ENCODE measurements at places on chromosomes 7 and 10. TPM values are rescaled to one million over a fixed set of nuclear protein-coding genes. Genes with fewer than 3 reads are reported as not detected.

DNA sequence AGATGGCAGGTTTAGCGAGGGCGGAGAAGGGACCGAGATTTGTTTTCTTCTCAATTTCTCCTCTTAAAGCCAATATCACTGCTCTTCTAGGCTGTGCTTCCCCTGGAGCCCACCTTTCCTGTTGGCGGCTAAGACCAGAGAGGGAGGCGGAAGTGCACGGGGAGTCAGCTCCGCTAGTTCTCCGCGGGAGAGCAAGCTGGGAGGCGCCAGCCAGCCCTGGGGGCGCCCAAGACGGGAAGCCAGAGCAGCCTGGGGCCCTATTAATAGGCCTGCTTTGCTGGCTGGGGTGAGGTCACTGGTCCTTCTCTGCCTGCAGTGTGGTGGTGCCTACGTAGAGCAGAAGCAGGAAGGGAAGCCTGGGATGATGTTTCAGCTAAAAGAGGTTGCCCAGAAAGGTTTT is 61.6 kb downstream of the LSM5 start:
- no peak for DNase-seq

CCDC172 gene
- not detected for total RNA-seq

DNA sequence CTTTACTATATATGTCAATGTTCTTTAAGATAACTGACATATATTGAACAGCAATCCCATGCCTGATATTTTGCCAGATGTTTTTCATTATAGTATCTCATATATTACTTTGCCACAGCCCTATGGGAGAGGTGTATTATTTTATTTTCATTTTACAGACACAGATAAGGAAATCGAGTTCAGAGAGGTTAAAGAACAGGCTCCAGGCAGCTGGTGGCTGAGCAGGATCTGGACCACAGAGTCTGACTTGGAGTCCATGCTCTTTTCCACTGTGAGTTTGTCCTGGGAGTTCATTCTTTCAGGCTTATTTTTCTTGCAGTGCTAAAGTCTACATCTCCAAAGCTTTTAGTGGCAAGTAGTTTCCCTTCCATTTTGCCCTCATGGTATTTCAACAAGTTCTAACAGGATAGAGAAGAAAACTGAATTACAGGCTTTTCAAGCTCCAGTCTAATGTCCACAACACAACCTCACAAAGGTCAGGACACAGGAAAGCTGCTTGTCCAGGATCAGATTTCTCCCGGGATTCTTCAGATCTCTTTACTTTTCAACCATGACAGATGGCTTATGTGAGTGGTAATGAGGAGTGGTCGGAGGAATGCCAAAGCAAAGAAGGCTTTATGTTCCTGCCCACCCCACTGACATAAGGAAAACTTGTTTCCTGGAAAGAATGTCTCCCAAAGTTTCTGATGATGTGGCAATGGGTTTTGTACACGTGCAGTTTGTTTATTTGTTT is 13.1 kb upstream of the SLC35B4 start:
- DNase-seq, result no peak

DNA sequence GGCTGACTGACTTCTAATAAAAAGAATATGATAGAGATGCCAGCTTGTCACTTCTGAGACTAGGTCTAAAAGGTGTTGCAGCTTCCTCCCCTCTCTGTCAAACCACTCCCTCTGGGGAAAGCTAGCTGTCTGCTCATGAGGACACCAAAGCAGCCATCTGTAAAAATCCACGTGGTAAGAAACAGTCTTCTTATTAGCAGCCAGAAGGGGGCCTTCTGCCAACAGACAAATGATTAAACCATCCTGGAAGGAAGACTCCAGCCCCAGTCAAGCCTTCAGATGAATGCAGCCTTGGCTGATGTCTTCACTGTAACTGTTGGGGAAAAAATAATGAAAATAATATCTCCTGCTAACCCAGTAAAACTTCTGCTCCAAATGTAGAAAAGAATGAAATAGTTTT is 41.9 kb upstream of the DAGLB start:
- no peak for DNase-seq

- DNase-seq, result no peak
These were observed 406.9 kb downstream of the DGKB start for GRCh38 chr7:14495633-14496032.

GRCh38 chr10:130363051-130363450 is 226.9 kb downstream of the GLRX3 start:
- DNase-seq, result no peak

NODAL gene
- total RNA-seq, result not detected

DNA sequence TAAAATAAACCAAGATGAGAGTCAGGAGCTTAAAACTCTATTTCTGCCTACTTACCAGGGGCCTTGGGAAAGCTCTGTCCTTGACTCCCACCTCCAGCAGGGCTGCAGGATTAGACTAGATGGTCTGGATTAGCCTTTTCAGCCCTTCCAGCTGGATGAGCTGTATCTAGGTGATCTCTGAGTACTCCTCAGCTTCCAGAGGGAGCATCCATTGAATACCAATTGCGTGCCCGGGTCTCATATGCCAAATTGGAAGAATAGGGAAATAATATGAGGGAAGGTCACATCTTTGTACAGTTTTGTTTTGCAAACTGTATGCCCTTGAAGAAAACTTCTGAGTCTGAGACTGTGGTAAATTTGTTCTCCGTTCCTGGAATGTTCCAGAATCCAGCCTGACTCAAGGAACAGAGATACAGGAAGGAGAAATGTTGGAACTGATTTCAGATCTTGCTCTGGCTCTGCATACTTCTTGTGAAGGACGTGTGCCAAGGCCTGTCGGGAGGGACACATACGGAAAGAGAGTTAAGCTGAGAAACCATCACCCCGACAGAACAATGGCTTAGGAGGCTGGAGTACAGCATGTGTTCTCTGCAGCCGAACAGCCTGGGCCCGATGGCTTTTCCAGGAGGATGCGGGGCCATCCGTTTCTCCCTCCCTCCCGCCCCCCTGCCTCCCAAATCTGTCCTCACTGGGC is 44.9 kb downstream of the MINDY4 start:
- DNase-seq, result no peak

DNA sequence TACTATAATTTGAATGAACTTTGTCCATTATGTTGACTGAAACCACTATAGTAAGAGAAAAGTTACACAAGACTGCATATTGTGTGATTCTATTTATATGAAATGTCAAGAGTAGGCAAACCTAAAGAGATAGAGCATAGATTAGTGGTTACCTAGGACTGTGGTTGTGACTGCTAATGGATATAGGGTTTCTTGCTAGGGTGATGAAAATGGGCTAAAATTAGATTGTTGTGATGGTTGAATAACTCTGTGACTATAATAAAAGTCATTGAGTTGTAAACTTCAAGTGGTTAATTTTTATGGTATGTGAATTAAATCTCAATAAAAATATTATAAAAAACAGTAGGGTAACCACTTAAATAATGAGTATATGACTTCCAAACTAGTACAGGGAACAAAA is 142.9 kb upstream of the AHR start:
- DNase-seq, result no peak

DNA sequence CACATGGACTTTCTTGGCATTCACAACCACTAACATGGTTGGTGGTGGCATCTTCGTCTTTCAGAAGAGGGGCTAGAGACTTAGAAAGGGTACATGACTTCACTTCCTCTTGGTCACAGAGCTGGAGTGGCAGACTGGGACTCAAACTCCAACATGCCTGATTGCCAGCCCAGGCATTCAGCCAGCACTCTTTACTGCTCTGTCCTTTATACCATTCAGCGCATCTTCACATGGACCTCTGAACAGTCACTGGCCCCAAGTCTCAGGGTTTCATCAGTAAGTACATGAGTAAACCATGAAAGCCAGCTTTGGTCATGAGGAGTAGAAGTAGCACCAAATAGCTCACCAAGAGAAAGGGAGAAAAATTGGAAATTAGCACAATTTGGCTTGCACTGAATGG is 148.4 kb upstream of the KLF14 start:
- DNase-seq, result no peak

DNA sequence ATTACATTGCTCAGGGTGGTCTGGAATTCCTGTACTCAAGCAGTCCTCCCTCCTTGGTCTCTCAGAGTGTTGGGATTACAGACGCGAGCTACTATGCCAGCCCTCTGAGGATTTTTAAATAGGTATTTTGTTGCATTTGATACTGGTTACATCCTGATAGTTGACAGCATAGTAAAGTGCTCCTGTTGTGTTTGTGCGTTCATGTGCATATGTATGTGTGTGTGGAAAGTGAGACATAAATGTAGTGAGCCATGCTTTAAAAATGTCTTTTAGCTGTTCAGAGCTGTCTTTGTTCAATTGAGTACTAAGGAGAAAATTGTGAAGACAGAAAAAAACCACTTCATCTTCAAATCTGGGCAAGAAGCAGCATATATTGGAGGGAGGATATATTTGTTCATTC is 27.8 kb downstream of the ZNRF2 start:
- DNase-seq, result no peak

DNA sequence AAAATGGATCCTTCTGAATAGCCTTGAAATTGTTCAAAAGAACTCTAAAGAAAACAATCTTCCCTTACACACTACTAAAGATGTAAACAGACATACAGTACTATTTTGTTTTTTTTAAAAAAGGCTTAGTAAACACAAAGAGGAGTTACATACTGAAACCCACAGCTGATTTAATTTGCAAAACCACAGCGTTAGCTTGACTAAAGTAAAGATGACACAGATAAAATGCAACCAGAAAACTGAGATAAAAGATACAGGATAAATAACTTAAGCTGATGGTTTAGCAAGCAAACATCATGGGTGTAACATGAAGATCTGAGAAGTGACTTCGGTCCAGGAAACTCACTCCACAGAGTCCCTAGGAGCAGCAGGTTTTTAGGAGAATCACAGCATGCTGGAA is 21.8 kb downstream of the PRKCQ start:
- DNase-seq, result no peak

CYP3A5 gene
- total RNA-seq, result not detected

DNA sequence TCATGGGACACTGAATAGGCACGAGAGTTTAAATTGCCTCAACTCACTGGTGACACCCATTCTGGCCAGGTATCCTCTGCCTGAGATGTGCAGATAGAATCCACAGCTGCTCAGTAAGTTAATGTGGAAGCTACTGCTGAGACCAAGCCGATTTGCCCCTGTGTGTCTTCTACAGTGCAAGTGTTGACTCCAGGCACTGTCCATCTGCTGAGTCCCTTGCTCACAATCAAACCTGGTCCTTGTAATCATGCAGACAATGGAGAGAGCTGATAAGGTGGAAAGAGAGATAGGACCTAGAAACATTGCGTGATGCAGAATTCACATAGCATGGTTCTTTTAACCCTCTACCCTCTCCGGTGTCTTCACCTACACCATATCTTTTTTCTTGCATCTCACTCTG is 101.4 kb downstream of the ITGB8 start:
- no peak for DNase-seq

- no peak for DNase-seq
These were observed 22.2 kb downstream of the VOPP1 start for GRCh38 chr7:55550010-55550663.

- DNase-seq, result no peak
These were observed 203.1 kb downstream of the MLLT10 start for GRCh38 chr10:21737106-21737505.

- DNase-seq, result no peak
These were observed 98.2 kb downstream of the GLRX3 start for GRCh38 chr10:130234171-130234965.

GRCh38 chr10:102677331-102678067 is 33.2 kb downstream of the TRIM8 start:
- peak; percentile 33 for DNase-seq

DNA sequence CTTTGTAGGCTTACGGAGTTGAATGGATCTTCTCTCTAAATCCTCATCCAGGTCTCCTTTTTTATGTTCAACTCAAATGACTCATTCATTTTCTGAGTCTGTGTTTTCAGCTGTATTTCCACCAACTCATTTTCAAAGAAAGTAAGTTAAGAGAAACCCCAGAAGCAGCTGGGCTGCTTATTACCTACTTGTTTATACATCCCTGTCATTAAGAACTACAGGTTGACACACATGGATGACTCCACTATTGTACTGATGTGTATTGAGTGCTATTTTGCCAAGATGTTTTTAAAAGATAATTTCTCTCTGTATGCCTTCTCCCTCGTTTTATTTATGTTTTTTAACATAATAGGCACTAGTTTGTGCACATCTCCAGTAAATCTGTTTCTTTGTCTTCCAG is 41.9 kb downstream of the DGKI start:
- no peak for DNase-seq

PRSS37 gene
- not detected for total RNA-seq

DNA sequence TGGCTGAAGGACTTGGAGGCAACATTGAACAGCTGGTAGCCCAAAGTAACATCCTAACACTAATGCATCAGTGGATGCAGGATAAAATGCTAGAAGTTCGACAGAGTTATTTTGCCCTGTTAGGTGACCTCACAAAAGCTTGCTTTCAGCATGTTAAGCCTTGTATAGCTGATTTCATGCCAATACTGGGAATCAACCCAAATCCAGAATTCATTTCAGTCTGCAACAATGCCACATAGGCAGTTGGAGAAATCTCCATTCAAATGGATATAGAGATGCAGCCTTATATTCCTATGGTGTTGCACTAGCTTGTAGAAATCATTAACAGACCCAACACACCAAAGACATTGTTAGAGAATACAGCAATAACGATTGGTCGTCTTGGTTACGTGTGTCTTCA is 62.9 kb downstream of the CCSER2 start:
- no peak for DNase-seq

HTRA1 gene
- total RNA-seq, result 261 TPM

- no peak for DNase-seq
These were observed 100.9 kb upstream of the PHYHIPL start for GRCh38 chr10:59075576-59075975.

GRCh38 chr7:44491229-44491628 is 771 bp upstream of the NUDCD3 start:
- DNase-seq, result no peak

Data from aorta (tissue), 5 donors.